CD8-positive, alpha-beta memory T cell (primary cell): ENCODE measurements at places on chromosomes 16 and 17. TPM values are rescaled to one million over a fixed set of nuclear protein-coding genes. Genes with fewer than 3 reads are reported as not detected.

The IGFALS gene
- not detected for total RNA-seq

DNA sequence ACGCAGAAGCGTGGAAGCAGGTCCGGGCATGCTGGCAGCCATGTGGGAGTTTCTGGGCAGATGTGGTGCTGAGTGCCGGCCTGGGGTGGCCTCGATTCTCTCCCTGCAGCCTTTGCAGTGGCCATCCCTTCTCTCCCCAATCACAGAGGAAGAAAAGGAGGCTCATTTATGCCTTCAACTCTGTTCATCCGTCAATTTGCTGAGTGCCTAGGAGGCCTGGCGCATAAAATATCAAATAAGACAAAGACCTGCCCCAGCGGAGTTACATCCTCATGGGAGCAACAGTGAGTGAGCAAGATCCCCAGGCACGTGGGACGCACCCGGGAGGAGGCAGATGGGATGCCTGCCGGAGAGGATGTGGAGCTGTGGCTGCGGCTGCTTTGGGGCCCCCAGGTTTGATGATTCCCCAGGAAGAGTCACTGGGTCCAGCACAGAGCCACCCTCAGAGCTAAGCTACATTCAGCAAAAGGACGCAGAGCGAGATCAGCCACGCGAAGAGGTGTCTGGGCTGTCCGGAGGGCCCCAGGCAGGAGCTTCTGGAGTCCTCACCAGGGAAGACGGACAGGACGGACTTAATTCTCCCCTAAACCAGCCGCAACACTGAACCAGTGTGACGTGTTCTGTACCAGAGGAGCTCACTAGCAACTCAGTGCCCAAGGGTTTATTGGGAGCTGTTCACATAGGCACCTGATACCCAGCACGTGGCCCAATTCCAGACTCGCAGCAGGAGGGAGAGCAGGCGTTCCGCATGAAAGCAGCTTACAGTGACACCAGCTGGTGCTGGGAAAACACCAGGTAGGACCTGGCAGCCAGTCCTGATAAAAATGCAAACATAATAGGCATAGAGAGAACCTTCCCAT lies 11.3 kb downstream of the CA5A start:
- H3K27ac ChIP-seq = no peak overlapping the region
- no peak for DNase-seq
- H3K4me1 ChIP-seq = peaks cover 3% of the 10 kb centered on the region
- no peak overlapping the region for H3K4me3 ChIP-seq

DNA sequence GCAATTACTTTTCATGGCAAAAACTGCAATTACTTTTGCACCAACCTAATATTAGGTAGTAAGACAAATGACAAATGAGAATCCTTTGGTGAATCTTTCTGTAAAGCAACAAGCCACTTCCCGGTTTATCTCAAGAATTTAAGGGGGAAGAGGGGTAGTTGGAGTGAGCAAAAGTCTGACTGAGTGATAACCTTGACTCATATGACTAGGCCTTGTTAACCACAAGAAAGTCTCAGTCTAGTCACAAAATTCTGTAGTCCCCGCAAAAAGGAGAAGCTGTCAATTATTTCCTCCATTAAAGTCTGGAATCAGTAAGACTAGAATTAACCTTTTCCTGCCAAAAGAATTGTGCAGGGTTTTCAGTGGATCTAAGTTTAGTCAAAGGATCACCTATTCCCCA lies 72.2 kb upstream of the GNAO1 start:
- no peak for DNase-seq
- H3K36me3 ChIP-seq = no peaks in the 10 kb centered on the region
- no peak overlapping the region for H3K4me3 ChIP-seq
- no peaks in the 10 kb centered on the region for H3K27me3 ChIP-seq
- no peaks in the 10 kb centered on the region for H3K4me1 ChIP-seq
- no peak overlapping the region for H3K27ac ChIP-seq

DNA sequence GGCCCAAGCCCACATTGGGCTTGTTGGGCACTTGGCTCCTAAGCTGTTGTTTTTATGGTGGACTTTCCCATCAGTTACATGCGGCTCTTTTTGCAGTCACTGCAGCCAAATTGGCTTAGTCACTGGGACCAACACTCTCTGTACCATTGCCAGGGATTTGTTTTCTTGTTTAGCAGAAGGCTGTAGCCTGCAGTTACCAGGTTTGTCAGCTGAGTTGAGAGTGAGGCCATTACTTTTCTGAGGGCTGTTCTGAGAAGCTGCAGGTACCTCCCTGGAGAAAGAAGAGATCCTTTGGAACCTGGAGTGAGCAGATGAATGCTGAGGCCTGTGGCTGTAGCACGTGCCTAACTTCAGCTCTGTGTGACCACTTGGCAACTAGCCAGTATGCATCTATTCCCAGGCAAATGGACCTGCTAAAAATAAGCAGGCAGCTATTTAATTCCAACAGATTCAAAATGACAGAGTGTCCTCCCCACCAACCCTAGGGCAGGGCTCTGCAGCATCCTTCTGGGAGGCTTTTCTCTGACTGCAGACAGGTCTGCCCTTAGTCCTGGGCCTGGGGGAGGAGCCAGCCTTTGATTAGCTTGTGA lies 12.9 kb downstream of the AKAP1 start:
- DNase-seq = no peak
- H3K4me1 ChIP-seq = peaks cover 4% of the 10 kb centered on the region
- no peak overlapping the region for H3K27ac ChIP-seq

- no peak for DNase-seq
- H3K27me3 ChIP-seq = no peaks in the 10 kb centered on the region
- H3K36me3 ChIP-seq = no peaks in the 10 kb centered on the region
Measured at GRCh38 chr16:1677339-1677738, 740 bp upstream of the JPT2 start.
